ENCODE measurements at places on chromosomes 5 and 9. TPM values are rescaled to one million over a fixed set of nuclear protein-coding genes. Genes with fewer than 3 reads are reported as not detected.

Gene IL6ST
- total RNA-seq, result 434 TPM

Gene GAS1
- total RNA-seq, result 2.3 TPM

Gene FOXE1
- total RNA-seq, result 0.06 TPM

Gene PCDHA9
- 0.06 TPM for total RNA-seq

DNA sequence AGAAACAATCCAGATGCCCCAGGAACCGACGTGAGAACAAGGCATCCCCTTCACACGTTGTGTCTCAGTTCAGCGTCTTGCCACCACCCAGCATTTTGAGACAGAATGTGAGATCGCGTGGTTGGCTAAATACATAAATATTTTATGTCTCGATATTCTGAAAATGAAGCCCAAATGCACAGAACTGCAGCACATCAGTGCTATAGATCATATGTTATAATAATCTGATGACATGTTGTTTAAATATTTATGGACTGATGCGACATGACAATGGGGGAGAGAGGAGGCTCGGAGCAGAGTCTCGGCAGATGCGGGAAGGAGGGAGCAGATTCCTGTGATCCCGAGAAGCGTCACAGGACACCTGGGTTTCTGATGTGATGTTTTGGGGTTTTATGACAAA, 10.9 kb downstream of the NEK6 start:
- no peak for DNase-seq

GRCh38 chr9:27384262-27385014, 87.5 kb upstream of the EQTN start:
- DNase-seq, result no peak

GRCh38 chr9:137044502-137045177, 1.3 kb downstream of the NPDC1 start:
- DNase-seq, result no peak

DNA sequence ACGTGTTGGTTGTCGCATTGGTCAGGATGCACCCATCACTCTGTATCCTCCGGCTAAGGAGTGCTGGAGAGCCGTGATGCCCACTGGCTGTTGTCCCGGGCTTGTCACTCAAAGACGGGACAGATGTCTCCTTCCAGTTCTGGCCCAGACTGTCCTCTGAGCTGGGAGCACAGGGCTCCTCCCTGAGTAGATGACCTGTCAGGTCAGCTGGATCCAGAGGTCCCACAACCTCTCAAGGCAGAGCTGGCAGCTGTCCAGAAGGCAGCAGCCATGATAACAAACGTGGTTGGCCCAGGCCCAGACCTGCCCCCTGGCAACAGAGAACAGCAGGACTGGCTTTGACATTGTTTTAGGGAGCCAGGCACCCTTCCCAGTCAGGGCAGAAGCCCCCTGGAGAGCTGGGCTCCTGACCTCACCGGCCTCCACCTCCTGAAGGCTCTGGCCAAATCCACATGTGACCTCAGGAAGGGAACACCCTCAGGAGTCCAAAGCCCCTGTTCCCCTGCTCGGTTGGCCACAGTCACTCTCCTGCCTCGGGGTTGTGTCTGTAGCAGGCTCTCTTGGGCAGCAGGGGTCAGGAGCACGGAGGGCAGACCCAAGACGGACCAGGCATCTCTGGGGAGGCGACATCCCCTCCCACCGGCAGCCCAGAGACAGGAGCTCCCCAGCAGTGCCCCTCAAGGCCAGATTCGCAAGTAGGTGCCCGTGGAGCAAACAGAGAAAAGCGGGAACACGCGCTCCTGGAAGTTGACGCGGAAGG, 10.3 kb downstream of the TRIM7 start:
- no peak for DNase-seq

- no peak for DNase-seq
Observed at GRCh38 chr5:143398451-143399237, 4.8 kb downstream of the NR3C1 start.

GRCh38 chr5:4847766-4848165, 292.4 kb upstream of the ADAMTS16 start:
- no peak for DNase-seq

GRCh38 chr5:162487528-162488525, 420.3 kb downstream of the GABRG2 start:
- no peak for DNase-seq

GRCh38 chr9:113898596-113898995, 22.5 kb downstream of the ZNF618 start:
- DNase-seq, result no peak

DNA sequence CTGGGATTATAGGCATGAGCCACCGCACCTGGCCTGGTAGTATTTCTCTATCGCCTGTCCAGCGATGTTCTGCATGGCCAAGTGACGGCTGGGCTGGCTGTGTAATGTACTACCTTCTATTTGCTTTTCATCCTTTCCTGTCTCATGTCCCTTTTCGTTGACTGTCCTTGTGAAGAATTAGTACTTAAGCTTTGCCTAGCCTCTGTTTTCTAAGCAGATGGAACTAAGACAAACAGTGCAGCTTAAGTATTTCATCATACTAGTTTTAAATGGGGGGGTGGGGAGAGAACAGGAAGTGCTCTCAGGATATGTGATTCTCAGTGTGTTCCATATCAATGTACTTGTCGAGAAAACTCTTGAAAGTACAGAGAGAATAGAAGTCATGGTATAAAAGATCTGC, 31.7 kb upstream of the CCL21 start:
- DNase-seq, result no peak

GRCh38 chr9:123337971-123338370, 18.0 kb upstream of the CRB2 start:
- DNase-seq, result no peak
